ENCODE measurements at places on chromosomes 7 and 10.
A peak's percentile ranks its signal among the peaks of the same experiment; 100 is the strongest.

DNA sequence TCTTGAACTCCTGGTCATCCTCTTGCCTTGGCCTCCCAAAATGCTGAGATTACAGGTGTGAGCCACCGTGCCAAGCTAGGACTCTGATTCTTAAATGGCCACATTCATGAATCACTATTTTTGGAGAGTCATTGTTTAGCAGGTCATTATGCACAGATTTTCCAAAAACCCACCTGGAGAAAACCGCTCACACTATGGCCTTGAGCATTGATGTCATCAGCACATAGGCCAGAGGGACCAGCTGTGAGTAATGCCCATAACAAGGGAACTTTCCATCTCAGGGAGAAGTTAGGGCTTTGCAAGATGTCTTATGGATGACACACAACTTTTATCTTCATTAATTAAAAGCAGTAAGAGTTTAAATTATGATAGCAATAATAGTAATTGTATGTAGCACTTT is 86.4 kb upstream of the KIF5B start:
- DNase-seq = peak; percentile 30

DNA sequence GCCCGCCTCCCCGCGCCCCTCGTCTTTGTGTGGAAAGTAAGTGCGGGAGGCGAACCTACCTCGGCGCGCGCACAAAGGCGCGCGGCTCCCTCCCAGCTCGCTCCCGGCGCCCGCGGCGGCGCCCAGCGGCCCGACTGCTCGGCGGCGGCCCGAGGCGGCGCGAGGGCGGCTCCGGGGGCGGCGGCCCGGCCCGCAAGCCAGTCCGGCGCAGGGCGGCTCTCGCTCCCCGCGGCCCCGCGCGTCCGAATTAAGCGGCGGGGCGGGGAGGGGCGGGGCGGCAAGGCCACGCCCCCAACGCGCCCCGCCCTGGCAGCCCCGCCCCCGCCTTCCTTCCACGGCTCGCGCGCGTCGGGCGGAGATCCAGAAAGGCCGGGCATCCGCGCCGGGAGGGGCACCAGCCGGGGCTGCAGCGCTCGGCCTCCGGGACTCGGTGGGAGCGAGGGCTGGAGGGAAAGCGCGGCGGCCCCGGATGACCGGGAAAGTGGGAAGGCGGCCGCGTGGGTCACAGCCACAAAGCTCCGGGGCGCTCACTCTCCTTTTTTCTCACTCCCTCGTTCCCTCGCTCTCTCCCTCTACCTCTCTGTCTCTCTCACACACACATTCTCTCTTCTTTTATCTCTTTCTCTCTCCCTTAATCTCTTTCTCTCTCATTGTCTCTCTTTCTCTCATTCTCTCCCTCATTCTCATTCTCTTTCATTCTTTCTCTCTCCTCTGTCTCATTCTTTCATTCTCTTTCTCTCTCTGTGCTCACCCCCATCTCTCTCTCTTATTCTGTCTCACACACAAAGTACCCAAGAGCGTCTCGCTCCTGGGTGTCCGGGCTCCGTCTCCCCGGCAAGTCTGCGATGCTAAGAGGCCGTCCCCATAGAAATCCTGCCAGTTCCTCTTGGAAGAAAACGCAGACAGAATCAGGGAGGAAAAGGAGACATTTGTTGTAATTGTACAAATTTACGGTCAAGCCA is 170.2 kb downstream of the FAM107B start:
- DNase-seq = peak; percentile 76

GRCh38 chr7:81924494-81924893 is 154.6 kb upstream of the HGF start:
- DNase-seq = no peak

- DNase-seq = no peak
These were observed 11.3 kb upstream of the ATXN7L1 start for GRCh38 chr7:105887569-105888189.

DNA sequence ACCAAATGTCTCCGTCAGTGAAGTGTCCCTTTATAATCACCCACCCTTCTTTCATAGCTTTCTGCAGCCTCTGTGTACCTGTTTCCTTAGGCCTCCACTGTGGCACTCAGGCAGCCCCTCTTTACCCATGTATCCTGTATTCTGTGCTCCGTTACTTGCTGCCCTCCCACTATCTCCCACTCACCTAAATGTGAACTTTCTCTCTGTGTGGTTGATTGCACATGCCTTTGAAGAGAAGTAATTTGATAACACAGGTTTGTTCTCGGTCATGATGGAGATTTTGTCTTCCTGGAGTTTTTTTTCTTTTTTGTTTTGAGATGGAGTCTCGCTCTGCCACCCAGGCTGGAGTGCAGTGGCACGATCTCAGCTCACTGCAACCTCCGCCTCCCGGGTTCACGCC is 61.5 kb downstream of the REEP3 start:
- no peak for DNase-seq

DNA sequence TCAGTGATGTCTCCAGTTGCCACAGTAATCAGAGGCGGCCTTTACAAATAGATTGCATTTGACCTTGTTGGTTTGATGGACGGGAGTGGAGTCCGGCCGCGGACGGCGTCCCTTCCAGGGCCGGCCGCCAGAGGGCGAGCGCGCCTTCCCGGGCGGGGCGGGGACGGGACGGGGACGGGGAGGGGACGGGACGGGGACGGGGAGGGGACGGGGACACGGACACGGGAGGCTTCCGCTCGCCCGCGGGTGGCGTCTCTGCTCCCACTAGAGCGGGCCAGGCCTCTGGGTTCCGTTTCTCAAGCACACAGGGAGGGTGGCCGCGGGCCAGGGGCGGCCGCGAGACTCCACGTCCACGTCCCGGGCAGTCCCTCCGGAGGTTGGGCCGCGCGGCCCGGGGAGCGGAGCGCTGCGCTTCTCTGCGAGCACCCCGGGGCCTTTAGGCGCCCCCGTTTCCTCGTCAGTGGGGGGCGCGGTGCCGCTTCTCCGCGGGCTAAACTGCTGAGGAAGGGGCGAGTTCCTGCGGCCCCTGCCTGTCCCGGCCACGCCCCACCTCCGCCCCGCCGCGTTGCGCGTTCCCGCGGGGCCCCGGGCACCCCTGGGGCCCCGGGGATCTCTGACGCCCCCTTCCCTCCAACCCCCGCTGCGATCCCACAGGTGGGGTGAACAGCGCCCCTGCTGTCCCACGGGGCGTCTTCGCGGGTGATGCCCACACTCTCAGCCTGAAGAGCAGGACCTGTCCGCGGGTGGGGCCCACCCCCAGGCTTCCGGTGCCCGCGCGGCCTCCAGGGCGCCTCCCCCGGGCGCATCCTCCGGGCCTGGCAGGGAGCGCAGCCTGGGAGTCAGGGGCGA is 84.2 kb upstream of the MKI67 start:
- peak; percentile 24 for DNase-seq

- DNase-seq = no peak
These were observed 252.5 kb downstream of the RPS24 start for GRCh38 chr10:78286186-78286585.

- no peak for DNase-seq
These were observed 59.4 kb upstream of the FRMD4A start for GRCh38 chr10:14389981-14390590.

- no peak for DNase-seq
These were observed 276.9 kb downstream of the DNAJB6 start for GRCh38 chr7:157613575-157614322.

DNA sequence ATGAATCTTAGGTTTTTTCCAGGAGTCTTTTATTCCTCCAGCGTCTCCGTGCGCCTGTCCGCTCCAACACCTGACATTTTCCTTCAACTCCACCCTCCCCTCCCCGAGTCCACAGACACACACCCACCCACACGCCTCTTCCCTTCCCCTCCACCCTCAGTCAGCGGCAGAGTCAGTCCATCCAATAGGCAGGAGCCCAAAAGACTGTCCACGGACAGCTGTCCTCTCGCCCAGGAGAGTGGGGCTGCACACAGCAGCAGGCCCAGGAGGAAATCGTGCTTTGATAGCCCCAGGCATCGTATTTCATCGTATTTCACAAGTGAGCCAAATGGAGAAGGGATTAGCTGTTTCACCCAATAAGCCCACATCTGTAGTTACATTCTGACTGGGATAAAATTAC is 285.1 kb downstream of the ZEB1 start:
- no peak for DNase-seq

- DNase-seq = peak; percentile 58
These were observed 22.5 kb downstream of the ST8SIA6 start for GRCh38 chr10:17431871-17432311.

- DNase-seq = no peak
These were observed 3.7 kb downstream of the HBP1 start for GRCh38 chr7:107172276-107173032.

DNA sequence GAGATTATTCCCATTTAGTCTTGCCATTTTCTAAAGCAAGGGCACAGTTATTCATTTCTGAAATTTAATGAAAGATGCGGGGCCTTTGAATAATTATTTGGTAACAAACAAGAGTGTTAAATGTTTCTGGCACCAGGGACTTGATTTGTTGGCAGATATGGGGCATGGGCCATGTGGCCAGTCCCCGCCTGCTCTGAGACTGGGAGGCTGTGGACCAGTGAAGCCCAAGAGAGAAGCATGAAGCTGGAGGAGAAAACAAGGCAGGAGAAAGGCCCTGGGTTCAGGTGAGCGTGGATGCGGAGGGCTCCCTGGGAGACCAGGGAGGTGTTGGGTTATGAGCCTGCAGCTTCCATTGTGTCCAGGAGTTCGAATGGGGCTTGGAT is 378.5 kb downstream of the TCERG1L start:
- no peak for DNase-seq

DNA sequence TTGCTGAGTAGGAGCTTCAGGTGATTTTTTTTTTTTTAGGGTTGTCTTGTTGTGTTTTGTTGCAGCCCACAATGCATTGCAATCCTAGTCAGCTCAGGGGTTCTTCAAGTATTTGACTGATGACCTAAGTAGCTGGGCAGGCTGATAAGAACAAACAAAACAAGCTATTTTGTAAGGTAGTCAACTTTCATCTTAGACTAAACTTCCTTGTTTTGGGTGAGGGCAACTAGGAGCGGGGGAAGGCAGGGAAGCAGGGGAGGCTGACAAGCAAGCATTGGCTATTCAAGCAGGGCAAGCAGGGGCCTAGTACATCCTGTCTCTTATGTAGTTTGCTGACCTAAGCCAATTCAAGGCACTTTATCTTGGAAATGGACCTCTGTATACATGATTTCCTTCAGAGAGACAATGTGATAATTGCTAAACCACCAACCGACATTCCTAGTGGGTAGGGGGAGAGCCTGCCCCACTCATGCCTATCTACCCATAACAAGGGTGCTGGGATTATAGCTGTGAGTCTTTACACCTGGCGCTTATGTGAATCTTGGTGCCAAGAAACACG is 163.3 kb upstream of the PRKCQ start:
- no peak for DNase-seq

DNA sequence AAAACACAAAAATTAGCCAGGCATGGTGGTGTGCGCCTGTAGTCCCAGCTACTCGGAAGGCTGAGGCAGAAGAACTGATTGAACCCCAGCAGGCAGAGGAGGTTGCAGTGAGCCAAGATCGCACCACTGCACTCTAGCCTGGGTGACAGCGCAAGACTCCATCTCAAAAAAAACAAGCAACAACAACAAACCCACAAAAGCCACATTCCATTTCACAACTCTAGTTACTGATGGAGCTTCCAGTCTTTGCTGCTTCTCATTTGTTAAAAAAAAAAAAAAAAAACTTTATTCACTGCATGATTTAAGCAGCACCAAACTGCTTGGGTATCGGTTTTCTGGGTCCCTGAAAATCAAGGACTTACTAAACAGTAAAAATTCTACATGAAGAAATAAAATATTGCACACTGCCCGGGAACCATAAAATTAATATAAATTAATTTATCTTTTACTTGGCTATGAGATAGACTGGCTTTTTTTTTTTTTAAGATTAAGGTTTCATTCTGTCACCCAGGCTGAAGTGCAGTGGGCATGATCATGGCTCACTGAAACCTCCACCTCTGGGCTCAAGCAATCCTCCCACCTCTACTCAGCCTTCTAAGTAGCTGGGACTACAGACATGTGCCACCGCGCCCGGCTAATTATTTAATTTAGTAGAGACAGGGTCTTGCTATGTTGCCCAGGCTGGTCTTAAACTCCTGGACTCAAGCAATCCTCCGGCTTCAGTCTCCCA is 42.0 kb downstream of the SRPK2 start:
- DNase-seq = no peak

- no peak for DNase-seq
These were observed 108.2 kb downstream of the ADCY1 start for GRCh38 chr7:45682358-45682735.

GRCh38 chr7:98978672-98979071 is 100.3 kb downstream of the TRRAP start:
- DNase-seq = no peak

GRCh38 chr7:155336812-155337602 is 39.3 kb downstream of the INSIG1 start:
- DNase-seq = no peak

- no peak for DNase-seq
These were observed 127.1 kb downstream of the AOAH start for GRCh38 chr7:36597090-36597773.

DNA sequence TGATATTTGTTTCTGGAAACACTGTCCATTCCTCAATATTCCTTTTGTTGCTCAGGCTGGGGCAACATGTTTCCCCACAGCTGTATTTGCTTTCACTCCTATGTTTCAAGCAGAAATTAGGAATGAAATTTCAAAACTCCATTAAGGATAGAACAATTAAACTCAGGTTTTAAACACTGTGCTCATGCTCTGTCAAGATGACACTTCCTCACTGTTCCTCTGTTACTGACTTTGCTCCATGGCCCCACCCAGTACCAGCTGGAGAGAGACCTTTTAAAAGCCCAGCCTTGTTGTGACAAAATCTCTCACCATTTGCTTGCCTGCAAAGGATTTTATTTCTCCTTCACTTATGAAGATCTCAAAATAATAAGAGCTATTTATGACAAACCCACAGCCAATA is 197.4 kb downstream of the ELMO1 start:
- DNase-seq = no peak

DNA sequence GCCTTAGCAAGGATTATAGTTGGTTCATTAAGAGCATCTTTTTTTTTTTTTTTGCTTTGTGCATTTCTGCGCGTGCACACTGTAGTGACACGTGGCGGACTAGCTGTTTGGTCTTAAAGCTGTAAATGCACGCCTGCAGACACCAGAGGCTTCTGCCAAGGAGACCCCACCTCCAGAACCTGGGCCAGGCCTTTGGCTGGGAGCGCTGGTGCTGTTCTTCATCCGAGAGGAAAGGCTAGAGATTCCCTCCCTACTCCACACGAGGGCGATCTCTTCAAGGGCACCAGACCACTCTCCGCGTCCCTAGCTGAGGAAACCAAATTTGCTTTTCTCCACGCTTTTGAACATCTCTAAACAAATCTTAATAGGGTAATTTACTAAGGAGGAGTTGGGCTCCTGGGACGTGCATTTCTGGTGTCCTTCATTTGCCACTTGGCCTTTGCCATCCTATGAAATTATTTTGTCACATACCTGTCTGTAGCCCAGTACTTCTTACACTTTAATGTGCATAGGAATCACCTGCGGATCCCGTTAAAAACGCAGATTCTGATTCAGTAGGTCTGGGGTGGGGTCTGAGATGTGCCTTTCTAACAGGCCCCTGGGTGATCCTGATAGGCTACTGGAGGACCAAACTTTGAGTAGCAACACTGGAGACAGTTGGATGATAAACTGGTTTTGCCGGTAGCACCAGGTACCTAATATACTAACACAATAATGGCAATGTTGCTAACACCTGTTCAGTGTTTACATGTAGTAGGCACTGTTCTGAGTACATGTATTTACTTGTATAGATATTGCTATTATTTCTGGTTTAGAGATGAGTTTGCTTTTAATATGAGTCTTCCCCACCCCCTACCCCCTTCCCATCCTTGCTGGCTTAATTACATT is 1.3 kb upstream of the SLC26A5 start:
- peak; percentile 20 for DNase-seq

GRCh38 chr7:139127648-139128047 is 18.1 kb upstream of the ZC3HAV1 start:
- DNase-seq = no peak

GRCh38 chr7:80428161-80429054 is 83.5 kb downstream of the GNAT3 start:
- DNase-seq = peak; percentile 64

- no peak for DNase-seq
These were observed 69.3 kb upstream of the PHYHIPL start for GRCh38 chr10:59107147-59107546.
